ENCODE measurements at places on chromosomes 3 and 15. TPM values are rescaled to one million over a fixed set of nuclear protein-coding genes. Genes with fewer than 3 reads are reported as not detected.

The FMN1 gene
- 19.6 TPM for total RNA-seq

The KCNMB3 gene
- 3.0 TPM for total RNA-seq

The GRK7 gene
- total RNA-seq = not detected

The LEO1 gene
- total RNA-seq = 11.4 TPM

The PRR20G gene
- total RNA-seq = not detected

The C2CD4A gene
- 0.35 TPM for total RNA-seq

The CYP1A1 gene
- total RNA-seq = not detected

The LYZL4 gene
- not detected for total RNA-seq

The RASGRP1 gene
- 12.7 TPM for total RNA-seq

The CLDN11 gene
- 267 TPM for total RNA-seq

The EIF4E3 gene
- 7.2 TPM for total RNA-seq

The GOLGA8S gene
- total RNA-seq = 0.12 TPM

The SCAANT1 gene
- not detected for total RNA-seq

The ASB14 gene
- total RNA-seq = 0.12 TPM

The VPS13C gene
- 87.5 TPM for total RNA-seq

The ENTPD3 gene
- 1.9 TPM for total RNA-seq

The LRRC2 gene
- total RNA-seq = 4.1 TPM

The RTP1 gene
- not detected for total RNA-seq

The ERC2 gene
- total RNA-seq = 3.0 TPM

The ZNF35 gene
- total RNA-seq = 9.9 TPM

The LRRC49 gene
- total RNA-seq = 28.7 TPM

The SPATA16 gene
- not detected for total RNA-seq

The GASK1A gene
- total RNA-seq = 11.2 TPM

The ARL14 gene
- total RNA-seq = not detected

The CD276 gene
- total RNA-seq = 112 TPM

The PAK6 gene
- 9.8 TPM for total RNA-seq

The SNURF gene
- 59.5 TPM for total RNA-seq

The C3orf49 gene
- not detected for total RNA-seq

The CLSTN2 gene
- 6.8 TPM for total RNA-seq

The ISL2 gene
- 0.29 TPM for total RNA-seq

The KBTBD13 gene
- 1.2 TPM for total RNA-seq

The TRAT1 gene
- total RNA-seq = 0.12 TPM

The CHL1 gene
- total RNA-seq = 23.9 TPM

The ARGFX gene
- total RNA-seq = not detected

The MASP1 gene
- 8.5 TPM for total RNA-seq

The SEMA4B gene
- 66.7 TPM for total RNA-seq

The FBXL22 gene
- total RNA-seq = 9.2 TPM

The GOLGA8T gene
- total RNA-seq = 1.8 TPM

The GPR62 gene
- 0.06 TPM for total RNA-seq

The ITIH1 gene
- total RNA-seq = 0.41 TPM

The HACL1 gene
- 21.1 TPM for total RNA-seq

The GABRR3 gene
- not detected for total RNA-seq

The AHSG gene
- total RNA-seq = 1.3 TPM

The BAHD1 gene
- total RNA-seq = 14.0 TPM

The MUSTN1 gene
- total RNA-seq = 11.9 TPM

The SLC6A20 gene
- total RNA-seq = 0.06 TPM

The ARNT2 gene
- 42.5 TPM for total RNA-seq

The FNDC3B gene
- 110 TPM for total RNA-seq

The LCTL gene
- total RNA-seq = not detected

The FSIP1 gene
- 1.2 TPM for total RNA-seq

The RSRC1 gene
- 39.2 TPM for total RNA-seq

The KIF23 gene
- 17.9 TPM for total RNA-seq

The KLHL40 gene
- 38.8 TPM for total RNA-seq

The TRIM42 gene
- total RNA-seq = not detected

The MST1R gene
- total RNA-seq = 2.0 TPM

The ZNF80 gene
- total RNA-seq = 0.06 TPM

Measured in metanephros (tissue), 2 donors.